NCI-H1105 treated with DMSO at 0.1 percent for 48 hours (cell line): ENCODE measurements at places on chromosomes 7 and 10.

GRCh38 chr7:29806995-29807841 lies 910 bp downstream of the WIPF3 start:
- DNase-seq, result no peak

GRCh38 chr10:78937393-78937792 lies 131.4 kb upstream of the ZMIZ1 start:
- DNase-seq, result no peak

- DNase-seq, result no peak
Observed at GRCh38 chr7:128829391-128830166, 627 bp upstream of the FLNC start.

DNA sequence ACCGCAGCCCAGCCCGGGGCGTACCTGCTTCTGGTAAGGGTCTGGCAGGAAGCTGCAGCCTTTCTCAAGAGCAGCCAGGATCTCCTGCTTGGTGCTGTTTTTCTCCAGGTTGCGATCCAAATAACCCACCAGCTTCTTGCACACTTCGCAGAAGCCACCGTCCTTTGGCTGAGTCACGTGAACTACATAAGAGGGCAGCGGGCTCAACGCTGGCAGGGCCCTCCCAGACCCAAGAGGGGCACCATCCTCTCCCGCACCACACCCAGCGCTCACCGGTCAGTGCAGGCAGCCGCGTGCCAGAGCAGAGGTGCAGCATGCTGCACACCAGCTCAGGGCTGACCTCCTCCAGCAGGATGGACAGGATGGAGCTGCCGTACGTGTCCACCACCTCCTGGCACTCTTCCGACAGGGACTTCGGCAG lies 31.6 kb downstream of the PSAP start:
- DNase-seq, result no peak

GRCh38 chr7:91434836-91435235 lies 170.6 kb downstream of the FZD1 start:
- no peak for DNase-seq

DNA sequence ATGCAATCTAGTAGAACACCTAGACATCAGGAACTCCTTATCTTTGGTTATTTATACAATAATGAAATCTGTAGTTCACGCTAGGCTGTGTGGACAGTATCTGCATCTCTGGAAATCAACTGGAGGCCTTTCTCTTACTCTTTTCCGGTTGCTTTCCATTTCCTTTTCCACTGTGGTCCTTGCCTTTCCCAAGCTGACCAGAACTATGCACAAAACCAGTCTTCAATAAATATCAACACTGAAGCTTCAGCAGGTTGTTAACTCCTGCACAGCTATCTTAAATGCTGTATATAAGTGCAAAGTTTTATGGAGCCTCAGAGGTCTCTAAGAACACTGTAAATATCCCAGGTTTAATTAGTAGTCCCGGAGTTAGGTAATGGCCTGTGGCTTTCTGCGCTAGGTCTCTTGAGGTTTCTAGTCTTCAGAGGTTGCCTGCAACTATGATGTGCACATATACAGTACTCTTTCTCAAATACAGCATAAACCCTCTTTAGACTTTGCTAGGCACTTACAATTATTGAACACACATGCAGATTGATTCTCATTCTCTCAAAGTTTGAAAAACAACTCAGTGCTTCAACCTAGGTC lies 2.4 kb downstream of the KLLN start:
- no peak for DNase-seq

- DNase-seq, result no peak
Observed at GRCh38 chr7:99362801-99363200, 11.7 kb upstream of the ARPC1B start.
